ENCODE measurements at places on chromosomes 3 and 15.

DNA sequence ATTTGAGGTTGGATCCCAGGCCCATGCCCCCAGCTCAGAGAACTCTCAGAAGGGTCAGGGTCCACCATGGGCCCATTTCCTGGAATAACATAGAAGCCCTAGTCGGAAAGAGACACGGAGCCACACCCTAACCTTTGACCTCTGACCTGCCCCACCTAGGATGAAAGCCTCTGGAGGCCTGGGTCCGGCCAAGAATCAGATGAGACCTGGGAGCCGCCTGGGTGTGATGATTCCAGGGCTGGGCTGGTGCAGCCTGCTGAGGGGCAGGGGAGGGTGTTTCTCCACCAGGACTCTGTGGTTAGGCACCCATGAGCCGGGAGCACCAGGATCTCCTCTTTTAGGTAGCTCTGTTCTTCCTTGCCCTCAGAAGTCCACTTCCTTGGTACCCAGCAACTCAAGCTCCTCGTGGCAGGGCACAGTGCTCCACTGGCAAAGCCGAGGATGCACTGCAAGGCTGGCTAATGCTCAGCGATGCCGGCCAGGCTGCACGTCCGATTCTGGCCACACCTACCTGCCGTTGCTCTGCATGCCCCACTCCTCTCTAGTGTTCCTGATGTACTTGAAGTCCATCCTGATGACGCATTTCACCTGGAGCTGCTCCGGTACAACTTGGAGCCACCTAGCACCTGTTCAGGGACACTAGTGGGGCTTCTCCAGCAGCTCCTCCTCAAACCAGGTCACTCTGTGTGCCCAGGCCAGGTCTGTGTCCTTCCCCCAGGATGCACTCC, 57.4 kb downstream of the ZNF445 start:
- DNase-seq = no peak

GRCh38 chr15:33096134-33096533, 98.4 kb downstream of the FMN1 start:
- DNase-seq = no peak

GRCh38 chr15:28915041-28915810, 29.5 kb downstream of the APBA2 start:
- DNase-seq = no peak

DNA sequence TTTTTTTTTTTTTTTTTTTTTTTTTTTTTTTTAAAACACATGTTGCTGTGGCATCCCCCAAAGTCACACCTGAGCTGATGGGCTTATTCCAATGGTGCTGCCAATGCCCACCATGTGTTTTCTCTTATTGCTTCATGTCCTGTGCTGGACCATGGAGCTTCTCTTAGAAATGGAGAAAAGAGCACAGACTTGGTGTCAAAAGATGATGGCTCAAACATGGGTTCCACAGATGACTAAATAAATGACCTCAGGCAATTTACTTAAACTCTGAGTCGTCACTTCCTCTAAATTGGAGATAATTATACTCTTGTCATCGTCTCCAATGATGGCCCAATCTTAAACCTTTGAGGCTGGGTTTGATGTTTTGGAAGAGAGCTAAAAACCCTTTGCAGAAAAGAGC, 28.1 kb downstream of the CHST2 start:
- no peak for DNase-seq

- DNase-seq = no peak
Measured at GRCh38 chr3:101193957-101194356, 126.4 kb downstream of the IMPG2 start.

GRCh38 chr3:153614563-153614962, 452.5 kb downstream of the RAP2B start:
- no peak for DNase-seq

DNA sequence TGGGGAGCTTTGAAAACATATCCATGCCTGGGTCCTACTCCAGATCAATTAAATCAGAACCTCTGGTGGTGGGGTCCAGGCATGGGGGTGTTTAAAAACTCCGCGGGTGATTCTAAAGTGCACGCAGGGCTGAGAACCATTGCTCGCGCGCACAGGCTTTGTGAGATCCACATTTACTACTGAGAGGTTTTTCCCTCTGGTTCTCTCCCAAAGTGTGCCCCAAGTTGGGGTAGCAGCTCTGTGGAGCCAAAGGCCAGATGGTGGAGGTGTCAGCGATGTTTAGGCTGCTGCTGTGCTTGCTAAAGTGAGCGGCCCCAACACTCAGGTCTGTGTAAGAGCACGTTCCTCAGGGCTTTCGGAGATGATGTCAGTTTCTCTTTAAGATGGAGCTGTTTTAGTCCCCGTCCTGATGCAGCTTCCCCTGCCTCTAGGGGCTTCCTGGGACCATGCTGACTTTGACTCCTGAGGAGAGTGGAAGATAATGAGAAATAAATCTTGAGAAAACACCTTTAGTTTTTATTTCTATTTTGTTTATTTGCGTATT, 13.4 kb upstream of the MAGEF1 start:
- no peak for DNase-seq

- DNase-seq = no peak
Measured at GRCh38 chr3:42653560-42654330, at the start of gene ZBTB47. ZBTB47 (plus strand) TSS chr3:42653697; CDS start chr3:42658356, 4,659 bp downstream.

DNA sequence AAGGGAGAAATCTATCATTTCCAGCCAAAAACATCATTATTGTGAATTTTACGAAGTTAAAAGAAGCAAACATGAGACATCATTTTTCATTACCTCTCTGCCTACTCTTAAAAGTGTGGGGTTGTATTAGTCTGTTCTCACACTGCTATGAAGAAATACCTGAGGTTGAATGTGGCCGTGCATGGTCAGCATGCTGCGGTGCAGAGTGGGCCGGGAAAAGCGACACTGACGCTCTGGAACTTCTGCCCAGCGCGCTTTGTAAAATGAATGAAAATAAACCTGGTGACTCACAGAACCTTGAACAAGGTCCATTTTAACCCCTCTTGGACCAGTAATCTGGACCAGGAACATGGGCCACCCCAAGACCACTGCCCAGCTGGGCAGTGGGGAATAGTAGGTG, 31.0 kb upstream of the DNAJC13 start:
- DNase-seq = no peak

DNA sequence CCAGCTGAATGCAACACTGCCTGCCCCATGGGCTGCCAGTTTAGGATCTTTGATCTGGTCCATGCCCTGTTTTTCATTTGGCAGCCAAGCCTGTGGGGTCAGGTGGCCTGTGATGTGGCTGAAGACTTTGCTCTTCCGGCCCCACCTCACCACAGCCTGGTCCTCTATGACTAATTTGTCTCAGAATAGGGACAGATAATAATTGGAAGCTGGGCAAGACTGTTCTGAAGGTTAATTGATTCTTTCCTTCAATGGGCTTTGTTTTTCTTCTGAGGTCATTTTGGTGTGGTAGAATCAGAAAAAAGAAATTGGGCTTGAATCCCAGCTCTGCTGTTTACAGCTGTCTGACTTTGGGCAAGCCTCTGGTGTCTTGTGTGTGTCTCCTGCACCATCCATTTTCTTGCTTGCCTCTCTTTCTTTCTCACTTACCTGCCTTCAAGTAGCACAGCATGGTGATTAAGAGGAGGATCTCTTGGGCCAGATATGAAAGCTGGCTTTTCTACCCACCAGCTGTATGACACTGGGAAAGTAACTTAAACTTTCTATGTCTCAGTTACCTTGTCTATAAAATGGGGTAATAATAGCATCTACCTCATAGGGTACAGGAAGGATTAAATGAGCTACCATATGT, 24.2 kb downstream of the ABHD2 start:
- DNase-seq = peak; percentile 86

DNA sequence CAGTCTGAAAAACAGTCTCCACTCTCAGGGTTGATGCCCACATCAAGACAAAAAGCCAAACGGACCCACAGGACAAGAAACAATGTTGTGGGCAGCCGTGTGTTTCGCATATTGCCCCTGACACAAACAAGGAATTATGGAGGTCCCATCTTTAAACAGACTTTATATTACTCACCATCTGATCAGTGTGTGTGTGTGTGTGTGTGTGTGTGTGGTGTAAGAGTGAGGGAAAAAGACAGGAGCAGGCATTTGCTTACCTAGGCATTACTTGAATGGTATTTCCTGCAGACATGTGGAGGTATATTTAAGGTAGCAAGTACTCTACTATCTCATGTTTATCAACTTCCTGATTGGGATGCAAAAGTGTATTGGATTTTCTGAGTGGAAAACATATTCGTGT, 136.3 kb downstream of the TMCO5A start:
- DNase-seq = no peak

GRCh38 chr3:38131621-38132369, 5.1 kb downstream of the ACAA1 start:
- no peak for DNase-seq

- no peak for DNase-seq
Measured at GRCh38 chr3:77746892-77747291, 707.0 kb downstream of the ROBO2 start.
